ENCODE measurements at places on chromosomes 16 and 17.

- DNase-seq, result no peak
Observed at GRCh38 chr17:50199803-50200456, 1.5 kb downstream of the COL1A1 start.

- no peak for DNase-seq
Observed at GRCh38 chr17:20122254-20122879, 113.2 kb downstream of the SPECC1 start.

DNA sequence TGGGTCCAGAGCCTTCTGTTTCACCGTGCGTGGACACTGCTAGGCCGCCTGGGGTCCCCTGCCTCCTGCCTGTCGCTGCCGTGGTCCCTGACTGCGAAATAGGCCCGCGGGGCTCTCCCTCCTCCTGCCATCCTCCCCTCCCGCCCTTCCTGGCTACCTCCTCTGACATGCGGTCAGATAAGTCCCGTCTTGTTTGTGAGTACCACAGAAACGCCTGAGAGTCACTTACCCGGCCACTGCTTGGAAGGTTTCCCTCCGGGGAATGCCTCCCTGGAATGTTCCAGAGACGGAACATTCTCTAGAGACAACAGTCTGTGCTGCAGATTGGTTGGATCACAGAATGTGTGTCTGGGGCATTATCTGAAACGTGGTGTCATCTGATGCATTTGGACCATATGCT, 22.7 kb downstream of the CIBAR2 start:
- DNase-seq, result no peak

- DNase-seq, result no peak
Observed at GRCh38 chr17:49745175-49746139, 18.5 kb downstream of the FAM117A start.

- DNase-seq, result no peak
Observed at GRCh38 chr16:17273142-17273561, 197.6 kb downstream of the XYLT1 start.

DNA sequence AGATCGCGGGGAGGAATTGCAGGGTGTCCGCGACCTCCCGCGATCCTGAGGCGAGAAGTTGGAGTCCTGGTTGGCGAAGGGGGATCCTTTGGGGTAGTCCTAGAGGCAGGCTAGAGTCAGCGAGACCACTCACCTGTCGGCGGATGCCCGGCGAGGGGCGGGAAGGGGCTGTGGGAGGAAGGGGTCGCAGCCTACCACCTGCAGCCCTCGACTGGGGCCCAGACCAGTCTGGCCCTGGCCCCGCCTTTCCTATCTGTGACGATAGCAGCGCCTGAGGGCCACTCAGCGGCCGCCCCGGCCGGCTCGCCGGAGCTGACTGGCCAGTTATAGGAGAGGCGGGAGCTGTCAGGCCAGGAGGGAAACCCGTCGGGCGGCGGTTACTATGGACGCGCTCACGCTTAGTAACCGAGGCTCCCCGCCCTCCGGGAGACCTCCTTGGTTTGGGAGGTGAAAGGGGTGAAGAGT, at the start of gene TEKT3:
Gene TEKT3 (minus strand): TSS at position 213 of the 465 bp plus-strand sequence. CDS start 10,012 bp downstream, outside the sequence.
- no peak for DNase-seq

- no peak for DNase-seq
Observed at GRCh38 chr16:66616592-66616991, 12.1 kb downstream of the CMTM3 start.

GRCh38 chr16:86826941-86827340, 248.6 kb downstream of the FOXL1 start:
- DNase-seq, result no peak

DNA sequence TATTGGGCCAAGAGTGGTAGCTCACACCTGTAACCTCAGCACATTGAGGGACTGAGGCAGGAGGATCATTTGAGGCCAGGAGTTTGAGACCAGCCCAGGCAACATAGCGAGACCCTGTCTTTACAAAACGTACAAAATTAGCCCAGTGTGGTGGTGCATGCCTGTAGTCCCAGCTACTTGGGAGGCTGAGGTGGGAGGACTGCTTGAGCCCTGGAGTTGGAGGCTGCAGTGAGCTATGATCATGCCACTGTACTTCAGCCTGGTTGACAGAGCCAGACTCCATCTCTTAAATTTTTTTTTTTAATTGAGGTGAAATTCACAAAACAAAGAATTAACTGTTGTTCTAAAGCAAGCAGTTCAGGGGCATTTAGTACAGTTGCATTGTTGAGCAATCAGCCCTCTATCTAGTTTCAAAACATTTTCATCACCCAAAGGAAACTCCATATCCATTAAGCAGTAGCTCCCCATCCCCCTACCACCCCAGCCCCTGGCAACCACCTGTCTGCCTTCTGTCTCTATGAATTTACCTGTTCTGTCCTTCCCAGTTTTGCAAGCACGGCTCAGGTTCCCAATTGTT, 15.6 kb downstream of the SNX29 start:
- no peak for DNase-seq

Measured in stimulated activated CD4-positive, alpha-beta T cell treated with anti-CD3 and anti-CD28 coated beads, Interleukin-1b, Interleukin-23, amount 100 ng/mL, for 1 hour (primary cell).